ENCODE measurements at places on chromosomes 13 and 19.

DNA sequence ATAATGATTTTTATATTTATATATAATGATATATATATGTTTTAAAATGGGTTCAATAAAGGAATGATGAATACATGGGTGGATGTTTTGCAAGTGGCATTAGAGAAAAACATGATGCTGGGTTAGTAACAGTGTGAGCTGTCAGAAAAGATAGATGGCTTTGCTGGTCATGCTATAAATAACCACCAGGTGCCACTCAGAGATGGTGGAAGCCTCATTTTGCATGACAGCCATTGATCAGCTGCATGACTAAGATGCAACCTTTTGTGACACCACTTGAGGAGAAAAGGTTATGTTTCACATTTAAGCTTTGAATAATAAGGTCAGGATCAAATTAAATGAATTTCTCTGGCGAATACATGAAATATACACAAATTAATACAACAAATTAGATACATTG, 737.7 kb downstream of the PCDH9 start:
- no peak for DNase-seq

- DNase-seq = no peak
Measured at GRCh38 chr19:38545596-38545995, 72.2 kb downstream of the MAP4K1 start.

GRCh38 chr13:103607995-103608394, 541.8 kb upstream of the SLC10A2 start:
- DNase-seq = no peak

DNA sequence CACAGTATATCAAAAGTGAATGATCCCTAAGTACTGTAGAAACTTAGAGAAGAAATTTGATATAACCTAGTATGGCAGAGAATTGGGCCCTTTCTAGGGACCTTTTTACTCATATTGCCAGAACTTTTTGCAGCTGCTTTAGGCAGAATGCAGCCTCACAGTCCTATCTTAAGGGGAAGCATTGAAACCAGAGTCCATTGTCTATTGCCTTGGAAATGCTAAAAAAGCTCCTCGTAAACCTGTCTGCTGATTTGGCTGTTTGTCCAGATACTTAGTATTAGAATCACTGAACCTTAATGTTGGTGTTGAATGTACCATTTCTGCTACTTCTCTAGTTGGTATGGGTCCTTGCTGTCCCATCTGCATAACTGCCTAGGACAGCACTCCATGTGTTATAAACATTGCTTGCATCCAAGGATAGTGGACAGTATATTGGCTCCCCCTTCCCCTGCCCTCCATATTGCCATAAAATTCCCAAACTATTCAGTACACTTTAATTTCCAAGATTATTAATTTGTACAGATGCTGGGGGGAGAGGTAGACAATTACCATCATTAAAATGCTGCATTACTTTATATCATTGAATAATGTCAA, 36.1 kb downstream of the LSM14A start:
- DNase-seq = no peak

GRCh38 chr13:101700598-101700997, 248.1 kb downstream of the ITGBL1 start:
- no peak for DNase-seq

DNA sequence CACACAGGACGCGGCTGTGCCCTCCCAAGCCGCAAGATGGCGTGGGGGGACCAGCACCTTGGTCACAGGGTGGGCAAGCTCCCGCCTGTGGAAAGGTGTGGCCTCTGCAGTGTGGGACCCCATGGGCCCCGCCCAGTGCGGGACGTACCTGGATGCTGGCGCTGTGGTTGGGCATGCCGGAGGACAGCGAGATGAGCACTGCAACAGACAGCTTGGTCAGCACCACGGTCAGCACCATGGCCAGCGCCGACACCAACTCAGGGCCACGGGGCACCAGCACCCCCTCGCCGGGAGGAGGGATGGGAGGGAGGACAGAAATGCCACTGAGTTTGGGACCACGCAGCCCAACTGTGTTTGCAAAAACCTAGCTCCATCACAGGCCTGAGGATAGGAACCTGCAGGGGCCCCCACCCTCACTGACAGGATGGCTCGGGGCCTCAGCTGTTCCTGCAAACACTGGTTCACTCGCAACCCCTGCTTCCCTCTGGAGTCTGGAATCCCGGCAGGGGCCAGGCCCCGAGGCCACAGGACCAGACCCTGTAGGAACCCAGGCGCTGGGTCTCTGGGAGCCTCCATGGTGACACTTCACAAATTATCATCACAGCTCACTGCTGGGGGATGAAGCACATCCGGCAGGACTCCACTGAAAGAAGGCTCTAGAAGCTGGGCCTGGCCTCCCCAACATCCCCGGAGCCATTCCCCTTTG, 27.1 kb downstream of the IZUMO4 start:
- DNase-seq = no peak

- DNase-seq = no peak
Measured at GRCh38 chr13:39401756-39402155, 201.2 kb downstream of the LHFPL6 start.

GRCh38 chr13:91154558-91155353, 192.7 kb upstream of the MIR17HG start:
- DNase-seq = no peak

- DNase-seq = no peak
Measured at GRCh38 chr19:40056505-40056904, 474 bp upstream of the ZNF780B start.

- no peak for DNase-seq
Measured at GRCh38 chr13:51225029-51225428, 2.8 kb downstream of the FAM124A start.

DNA sequence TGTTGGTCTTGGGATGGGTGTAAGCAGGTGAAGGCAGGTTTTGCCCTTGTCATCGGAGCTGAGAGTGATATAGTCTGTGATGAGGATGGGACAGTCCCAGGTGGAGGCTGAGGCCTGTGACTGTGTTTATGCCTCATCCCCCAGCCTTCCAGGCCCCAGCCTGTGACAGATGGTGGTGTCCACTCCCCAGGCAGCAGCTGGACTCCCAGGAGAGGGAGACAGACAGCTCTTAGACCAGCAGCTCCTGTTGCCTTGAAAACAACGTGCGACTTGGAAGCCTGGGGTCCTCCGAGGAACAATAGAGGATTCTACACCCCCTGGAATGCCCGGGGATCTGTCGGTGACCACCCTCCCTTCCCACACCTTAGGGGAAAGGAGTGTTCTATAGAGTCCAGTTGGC, 63.8 kb downstream of the CHST8 start:
- DNase-seq = no peak

- no peak for DNase-seq
Measured at GRCh38 chr13:97179501-97179900, 42.6 kb upstream of the MBNL2 start.

DNA sequence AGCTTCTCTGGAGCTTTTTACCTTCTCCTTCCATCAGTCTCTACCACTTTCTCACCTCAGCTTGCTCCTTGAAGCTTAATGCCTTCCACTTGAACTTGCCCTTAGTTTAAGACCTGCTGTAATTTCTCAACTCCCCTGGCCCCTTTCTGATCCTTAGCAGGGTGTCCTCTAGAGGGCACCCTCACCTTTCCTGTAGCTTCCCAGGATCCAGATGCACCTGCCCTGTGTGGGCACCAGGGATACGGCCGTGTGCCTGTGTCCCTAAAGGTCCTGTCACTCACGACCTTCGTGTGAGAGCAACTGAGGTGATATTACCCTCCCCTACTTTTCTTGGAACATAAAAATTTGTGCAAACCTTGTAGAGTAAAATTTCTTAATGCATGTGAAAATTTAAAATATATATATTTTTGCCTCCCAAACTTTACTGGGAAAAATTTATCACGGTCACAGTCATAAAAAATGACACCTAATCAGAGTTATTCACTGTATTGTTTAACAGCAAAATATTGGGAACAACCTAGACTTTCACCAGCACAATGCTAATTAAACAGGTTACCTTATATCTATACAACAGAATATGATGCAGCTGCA, 46.4 kb downstream of the PSG3 start:
- no peak for DNase-seq

DNA sequence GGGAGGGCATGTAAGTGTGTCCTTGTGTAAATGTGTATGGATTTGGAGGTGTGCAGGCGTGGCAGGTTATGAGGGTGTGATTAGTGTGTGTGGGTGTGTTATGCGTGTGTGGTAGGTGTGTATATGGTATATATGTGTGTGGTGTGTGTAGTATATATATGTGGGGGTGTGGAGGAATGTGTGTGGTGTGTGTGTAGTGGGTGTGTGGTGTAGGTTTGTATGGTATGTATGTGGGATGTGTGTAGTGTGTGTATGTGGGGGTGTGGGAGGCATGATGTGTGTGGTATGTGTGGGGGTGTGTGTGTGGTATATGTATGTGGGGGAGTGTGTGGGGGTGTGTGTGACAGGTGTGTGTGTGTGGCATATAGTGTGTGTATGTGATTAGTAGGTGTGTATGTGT, 104.2 kb downstream of the SLC7A1 start:
- no peak for DNase-seq

GRCh38 chr19:49809160-49809940, 3.7 kb downstream of the FUZ start:
- DNase-seq = peak; percentile 42

DNA sequence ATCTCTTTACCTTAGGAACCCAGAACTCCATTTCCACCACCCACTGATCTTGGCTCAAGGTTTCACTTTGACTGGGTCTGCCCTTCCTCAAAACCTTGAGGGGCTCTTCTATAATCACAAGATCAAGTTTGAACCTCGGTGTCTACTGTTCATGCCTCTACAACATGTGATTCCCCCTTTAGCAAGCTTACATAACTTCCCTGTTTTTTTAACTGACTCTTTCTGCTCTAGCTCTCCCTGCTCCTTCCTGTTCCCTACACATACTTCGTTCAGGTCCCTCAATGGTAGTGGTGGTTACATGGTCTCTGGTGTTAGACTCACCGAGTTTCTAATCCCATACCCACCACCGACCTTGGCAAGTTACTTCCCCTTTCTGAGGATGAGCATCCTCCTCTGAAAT, 26.7 kb downstream of the CEACAM8 start:
- DNase-seq = no peak

GRCh38 chr13:48542581-48543341, 9.9 kb upstream of the RCBTB2 start:
- DNase-seq = no peak

DNA sequence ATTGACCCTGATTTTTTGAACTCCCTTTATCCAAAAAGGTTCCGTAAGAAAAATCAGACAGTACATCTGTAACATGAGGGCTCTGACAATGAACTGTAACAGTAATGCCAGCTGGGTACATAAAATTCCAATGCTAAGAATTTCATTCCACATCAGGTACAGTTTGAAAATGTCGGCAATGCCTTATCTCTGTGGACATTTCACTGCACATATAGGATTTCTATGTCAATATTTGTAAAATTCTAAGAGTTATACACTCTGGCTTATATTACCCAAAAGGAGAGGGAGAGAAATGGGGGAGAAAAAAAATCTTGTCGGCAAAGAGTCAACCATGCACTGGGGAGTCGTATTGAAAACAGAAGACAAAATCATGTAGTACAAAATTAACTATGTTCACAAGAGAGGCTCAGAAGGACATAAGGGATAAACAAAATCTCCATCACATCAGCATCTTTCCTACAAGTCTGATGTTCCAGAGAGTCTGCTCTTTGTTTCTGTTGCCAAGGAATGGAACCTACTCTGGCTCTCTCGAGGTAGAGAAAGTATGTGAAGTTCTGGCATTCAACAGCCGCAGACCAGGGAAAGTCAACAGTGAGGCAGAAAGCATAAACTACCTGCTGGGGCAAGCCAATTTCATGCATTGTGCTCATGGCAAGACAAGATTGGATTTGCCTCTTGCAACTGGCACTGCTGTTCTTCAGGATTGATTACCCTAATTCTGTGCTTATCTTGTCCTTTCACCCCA, 72.4 kb downstream of the STARD13 start:
- no peak for DNase-seq

DNA sequence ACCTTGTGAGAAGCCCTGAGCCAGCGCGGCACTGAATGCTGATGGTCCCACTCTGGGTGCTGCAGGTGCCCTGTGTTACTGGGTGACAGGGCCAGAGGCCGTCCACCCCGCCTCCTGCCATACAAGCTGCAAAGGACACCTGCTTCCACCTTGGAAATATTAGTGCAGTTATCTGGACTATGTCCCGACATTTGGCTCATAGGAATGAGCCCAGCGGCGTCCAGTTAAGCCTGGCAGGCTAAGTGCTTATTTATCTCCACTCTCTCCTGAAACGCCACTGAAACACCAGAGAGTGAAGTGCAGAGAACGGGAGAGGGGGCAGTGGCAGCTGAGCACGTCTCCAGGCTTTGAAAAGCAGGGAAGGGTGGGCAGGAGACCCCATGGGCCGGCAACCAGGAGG, 145.8 kb downstream of the KDM4B start:
- DNase-seq = no peak

- no peak for DNase-seq
Measured at GRCh38 chr13:33033051-33033812, 17.0 kb downstream of the KL start.

DNA sequence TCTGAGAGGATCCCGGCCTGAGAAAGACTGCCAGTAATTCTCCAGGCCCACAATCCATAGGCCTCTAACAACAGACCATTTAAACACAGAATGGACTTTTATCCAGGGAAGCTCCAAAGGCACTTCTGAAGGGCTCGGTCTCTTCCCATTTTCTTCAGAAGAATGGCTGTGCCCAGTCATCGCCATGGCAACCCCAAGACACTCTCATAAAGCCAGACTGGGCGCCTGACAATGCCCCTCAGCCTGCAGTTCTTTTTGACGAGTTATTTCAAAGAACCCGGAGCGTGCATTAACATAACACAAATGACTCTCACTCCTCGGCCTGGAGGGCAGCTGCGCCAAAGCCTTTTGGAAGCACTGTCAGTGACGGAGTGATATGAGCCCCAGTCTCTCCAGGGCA, 61.0 kb downstream of the RASA3 start:
- DNase-seq = no peak

DNA sequence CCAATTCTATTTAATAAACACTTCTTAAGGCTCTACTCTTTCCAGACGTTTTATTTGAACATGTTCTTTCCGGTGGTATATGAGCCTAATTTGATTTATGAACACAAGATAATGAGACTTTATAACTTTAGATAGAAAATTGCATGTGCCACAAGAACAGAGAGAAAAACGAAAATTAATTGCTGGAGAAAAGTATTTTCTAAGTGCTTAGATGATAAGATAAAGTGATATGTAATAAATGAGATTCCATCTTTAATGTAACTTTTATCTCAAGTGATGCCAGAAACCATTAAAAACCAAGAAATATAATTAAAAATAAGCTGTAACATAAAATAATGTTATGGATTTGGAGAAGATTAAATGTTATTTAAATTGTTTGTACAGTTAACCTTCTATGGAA, 33.2 kb upstream of the KL start:
- DNase-seq = no peak

DNA sequence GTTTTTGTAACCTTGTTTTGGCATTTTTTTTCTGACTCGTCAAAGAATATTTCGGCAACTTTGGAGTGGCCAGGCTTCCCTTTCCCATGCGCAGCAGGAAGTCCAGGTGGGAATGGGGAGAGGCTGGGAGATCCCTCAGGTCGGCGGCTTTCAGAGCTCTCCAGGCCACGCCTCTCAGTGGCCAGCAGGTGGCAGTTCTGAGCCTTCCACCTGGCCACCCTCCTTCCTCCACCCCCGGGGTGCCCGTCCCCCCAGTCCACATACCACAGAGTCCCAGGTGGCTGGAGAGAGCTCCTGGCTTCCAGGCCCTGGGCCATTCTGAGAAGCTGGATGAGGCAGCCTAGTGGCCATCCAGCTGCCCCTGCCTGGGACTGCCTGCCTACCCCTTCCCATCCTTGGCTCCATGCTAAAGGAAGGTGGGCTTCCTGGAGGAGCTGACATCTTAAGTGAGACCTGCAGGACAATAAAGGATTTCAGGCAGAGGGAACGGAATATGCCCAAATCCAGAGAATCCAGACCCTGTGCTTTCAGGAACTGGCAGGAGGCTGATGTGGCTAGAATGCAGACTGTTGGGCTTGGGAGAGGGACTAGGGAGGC, 46.3 kb downstream of the CCNE1 start:
- peak; percentile 22 for DNase-seq

Data from T-helper 9 cell (primary cell).